Ovary (tissue), 10 donors: ENCODE measurements at places on chromosomes 11 and 22. TPM values are rescaled to one million over a fixed set of nuclear protein-coding genes. Genes with fewer than 3 reads are reported as not detected.
A peak's percentile ranks its signal among the peaks of the same experiment; 100 is the strongest.

BRSK2 gene
- 0.68 TPM for total RNA-seq

PTGDR2 gene
- total RNA-seq: not detected

MOGAT2 gene
- 1.1 TPM for total RNA-seq

PNPLA5 gene
- total RNA-seq: not detected

PGA4 gene
- 0.45 TPM for total RNA-seq

DNA sequence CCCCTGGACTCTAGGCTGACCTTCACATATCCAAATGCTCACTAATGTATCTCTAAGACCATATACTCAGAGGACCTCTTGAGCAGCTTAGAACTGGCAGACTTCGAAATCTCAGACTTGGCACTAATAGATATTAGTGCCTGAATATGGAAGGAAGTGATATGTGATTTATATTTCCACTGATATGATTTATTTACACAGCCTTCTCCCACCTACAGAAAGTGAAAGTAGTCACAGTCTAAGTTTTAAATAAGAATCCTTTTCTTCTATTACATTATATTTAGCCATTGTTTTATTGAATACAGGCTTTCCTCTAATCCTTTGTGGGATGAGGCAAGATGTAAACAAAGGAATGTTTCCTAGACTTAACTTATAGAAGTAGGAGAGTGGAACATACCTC lies 6.7 kb upstream of the NAV2 start:
- H3K4me3 ChIP-seq: no peak overlapping the region
- peaks cover 5% of the 10 kb centered on the region for H3K4me1 ChIP-seq
- no peaks in the 10 kb centered on the region for H3K27me3 ChIP-seq
- DNase-seq: no peak

DNA sequence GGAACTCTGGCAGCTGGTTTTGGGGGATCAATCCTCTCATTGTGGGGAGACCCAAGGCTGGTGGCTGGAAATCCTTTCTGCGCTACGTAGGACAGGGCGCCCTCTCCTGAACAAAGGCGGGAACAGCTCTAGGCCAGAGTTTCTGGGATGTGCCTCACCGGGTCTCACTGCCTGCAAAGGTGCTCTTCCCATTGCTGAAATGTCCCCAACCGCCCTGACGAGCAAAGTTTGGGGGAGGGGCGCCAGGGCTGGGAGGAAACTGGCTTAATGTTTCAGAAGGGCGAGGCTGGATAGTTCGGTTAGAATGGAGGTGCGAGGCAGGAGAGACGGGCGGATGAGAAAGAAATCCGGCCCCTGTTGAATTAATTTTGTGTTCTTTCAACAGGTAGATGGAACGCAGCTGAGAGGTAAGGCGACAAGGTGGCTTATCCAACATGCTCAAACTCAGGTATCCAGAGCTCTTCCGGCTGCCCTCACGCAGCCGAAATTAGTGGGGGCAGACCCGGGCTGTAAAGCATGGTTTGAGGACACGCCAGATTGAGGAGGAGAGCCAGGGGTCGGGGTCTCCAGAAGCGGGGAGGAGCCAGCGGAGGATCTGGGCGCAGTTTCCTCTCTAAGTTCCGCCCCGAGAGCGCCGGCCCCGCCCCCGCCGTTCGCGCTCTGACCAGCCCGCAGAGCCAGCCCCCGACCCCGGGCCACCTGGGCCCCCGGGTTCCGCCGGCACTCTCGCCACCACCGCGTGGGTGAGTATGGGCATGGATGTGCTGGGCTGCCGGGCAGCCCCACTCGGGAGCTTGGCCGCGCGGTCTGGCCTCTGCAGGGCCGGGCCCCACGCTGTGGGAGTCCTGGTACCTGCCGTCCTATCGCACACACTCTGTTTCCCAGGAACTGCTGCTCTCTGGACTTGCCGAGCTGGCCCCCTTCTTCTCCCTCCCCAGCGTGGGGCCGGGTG lies at the start of gene PGAP2:
TSS of gene PGAP2 (plus strand) at position 652 of the 952 bp plus-strand sequence. CDS start 2,700 bp downstream, outside the sequence.
- no peaks in the 10 kb centered on the region for H3K36me3 ChIP-seq
- peak within 1 kb of the TSS; percentile 38 for H3K4me3 ChIP-seq
- no peak within 1 kb of the TSS for H3K27ac ChIP-seq
- H3K4me1 ChIP-seq: peaks cover 3% of the 10 kb centered on the region

DNA sequence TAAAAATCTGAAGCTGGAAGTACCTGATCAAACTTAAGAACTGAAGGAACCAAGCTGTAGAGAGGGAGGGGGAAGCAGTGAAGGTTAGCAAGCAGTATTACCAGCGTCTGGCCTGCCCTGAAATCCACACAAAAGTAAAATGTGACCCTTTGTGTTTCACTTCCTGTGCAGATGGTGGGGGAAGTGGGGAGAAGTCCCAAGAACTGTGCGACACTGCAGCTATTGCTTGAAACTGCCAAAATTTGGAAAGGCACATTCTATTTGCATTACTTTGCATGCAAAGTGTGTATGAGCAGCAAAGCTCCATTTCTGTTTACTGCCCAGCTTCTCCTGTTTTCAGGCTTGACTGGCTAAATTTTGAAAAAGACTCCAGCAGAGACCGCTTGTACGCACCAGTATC lies 72.1 kb upstream of the BMAL1 start:
- H3K36me3 ChIP-seq: no peaks in the 10 kb centered on the region
- no peak overlapping the region for H3K27ac ChIP-seq
- no peak for DNase-seq
- peaks cover 3% of the 10 kb centered on the region for H3K4me1 ChIP-seq

DNA sequence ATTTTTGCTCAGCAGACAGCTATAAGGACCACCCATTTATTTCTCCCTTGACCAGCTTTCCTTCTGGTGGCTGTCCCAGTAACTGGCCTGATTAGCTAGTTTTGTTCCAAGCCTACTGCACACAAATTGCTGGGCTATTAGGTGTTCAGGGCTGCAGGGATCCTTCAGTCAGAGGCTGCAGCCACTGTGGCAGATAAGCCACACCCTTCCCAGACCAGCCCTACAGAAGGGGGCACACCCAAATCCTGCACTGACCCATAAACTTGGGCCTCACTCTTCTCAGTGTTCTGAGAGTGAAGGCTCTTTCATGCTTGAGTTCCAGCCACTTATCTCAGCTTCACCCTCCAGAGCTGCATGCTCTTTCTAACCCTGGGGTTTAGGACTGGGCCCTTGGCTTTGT lies 200.0 kb downstream of the AASDHPPT start:
- no peaks in the 10 kb centered on the region for H3K27me3 ChIP-seq
- no peak for DNase-seq
- no peak overlapping the region for H3K4me3 ChIP-seq
- peaks cover 3% of the 10 kb centered on the region for H3K4me1 ChIP-seq

DNA sequence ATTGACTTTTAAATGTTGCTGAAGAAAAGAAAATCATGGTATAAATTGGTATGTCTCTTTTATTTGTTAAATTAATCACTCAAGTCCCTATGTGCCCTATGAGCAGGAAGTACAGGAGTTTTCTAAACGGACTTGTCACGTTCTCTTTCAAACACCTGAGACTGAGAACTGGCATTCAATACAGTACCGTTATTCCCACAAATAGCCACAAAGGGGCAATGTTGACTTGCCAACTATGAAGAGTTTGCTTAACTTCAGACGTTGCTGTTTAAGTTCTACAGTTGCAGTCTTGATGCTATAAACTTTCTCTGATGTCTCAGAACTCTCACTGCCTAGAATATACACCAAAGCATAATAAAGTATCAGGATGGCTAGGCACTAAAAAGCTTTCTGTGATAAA lies 7.6 kb downstream of the OR56A1 start:
- H3K4me3 ChIP-seq: no peak overlapping the region
- H3K4me1 ChIP-seq: no peaks in the 10 kb centered on the region
- no peaks in the 10 kb centered on the region for H3K36me3 ChIP-seq
- no peaks in the 10 kb centered on the region for H3K27me3 ChIP-seq
- H3K27ac ChIP-seq: no peak overlapping the region
- DNase-seq: no peak

DNA sequence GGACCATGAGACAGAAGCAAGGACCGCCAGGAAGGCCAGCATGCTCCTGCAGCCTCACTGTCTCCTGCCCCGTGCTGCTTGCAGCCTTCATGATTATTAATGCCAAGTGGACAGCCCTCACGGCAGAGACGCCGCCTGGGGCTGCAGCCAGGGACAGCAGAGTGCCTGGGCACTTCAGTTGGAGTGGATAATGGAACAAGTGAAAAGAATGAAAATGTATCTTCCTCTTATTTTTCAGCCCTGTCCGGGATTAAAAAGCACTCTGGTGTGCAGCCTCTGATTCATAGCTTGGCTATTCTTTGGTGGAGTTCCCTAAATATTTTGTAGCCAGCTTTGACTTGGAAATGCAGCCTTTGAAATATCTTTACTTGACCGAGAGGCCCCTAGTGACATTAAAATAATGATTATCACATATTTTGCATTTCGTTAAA lies 1404.2 kb downstream of the BRD1 start:
- no peaks in the 10 kb centered on the region for H3K36me3 ChIP-seq
- DNase-seq: peak; percentile 2
- H3K4me1 ChIP-seq: no peaks in the 10 kb centered on the region
- no peak overlapping the region for H3K4me3 ChIP-seq
- H3K27me3 ChIP-seq: no peaks in the 10 kb centered on the region

GRCh38 chr11:27427183-27427980 lies 45.2 kb downstream of the LGR4 start:
- no peak overlapping the region for H3K27ac ChIP-seq
- H3K4me1 ChIP-seq: peaks cover 12% of the 10 kb centered on the region
- DNase-seq: no peak
- H3K4me3 ChIP-seq: no peak overlapping the region
- H3K36me3 ChIP-seq: no peaks in the 10 kb centered on the region
- H3K27me3 ChIP-seq: no peaks in the 10 kb centered on the region

- no peak overlapping the region for H3K27ac ChIP-seq
- DNase-seq: peak; percentile 3
- H3K36me3 ChIP-seq: no peaks in the 10 kb centered on the region
- H3K27me3 ChIP-seq: no peaks in the 10 kb centered on the region
Observed at GRCh38 chr22:49307870-49308269, 519.8 kb downstream of the BRD1 start.

- H3K27me3 ChIP-seq: no peaks in the 10 kb centered on the region
- no peak overlapping the region for H3K4me3 ChIP-seq
- H3K27ac ChIP-seq: no peak overlapping the region
- H3K4me1 ChIP-seq: peaks cover 6% of the 10 kb centered on the region
Observed at GRCh38 chr22:37910890-37911672, 5.0 kb downstream of the MICALL1 start.

DNA sequence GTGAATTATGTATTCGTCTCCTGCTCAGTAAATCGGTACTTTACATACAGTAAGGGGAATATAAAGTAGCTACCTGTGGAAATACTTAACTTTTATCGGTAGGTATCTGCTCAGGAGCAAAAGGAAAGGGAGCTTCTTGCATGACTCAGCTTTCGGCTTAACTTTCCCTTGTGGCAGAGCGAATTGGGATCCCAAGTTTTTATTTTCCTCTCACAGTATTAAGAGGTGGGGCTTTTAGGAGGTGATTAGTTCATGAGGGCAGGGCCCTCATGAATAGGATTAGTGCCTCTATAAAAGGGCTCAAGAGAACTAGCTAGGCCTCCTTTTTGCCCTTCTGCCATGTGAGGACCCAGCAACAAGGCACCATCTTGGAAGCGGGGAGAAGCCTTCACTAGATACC lies 18.7 kb downstream of the RCN1 start:
- no peaks in the 10 kb centered on the region for H3K27me3 ChIP-seq
- no peak overlapping the region for H3K4me3 ChIP-seq
- H3K36me3 ChIP-seq: no peaks in the 10 kb centered on the region
- peaks cover 1% of the 10 kb centered on the region for H3K4me1 ChIP-seq
- no peak overlapping the region for H3K27ac ChIP-seq

- H3K4me1 ChIP-seq: peaks cover 6% of the 10 kb centered on the region
- H3K27me3 ChIP-seq: peaks cover 6% of the 10 kb centered on the region
- DNase-seq: no peak
Observed at GRCh38 chr11:57463671-57464538, 3.6 kb downstream of the RTN4RL2 start.

DNA sequence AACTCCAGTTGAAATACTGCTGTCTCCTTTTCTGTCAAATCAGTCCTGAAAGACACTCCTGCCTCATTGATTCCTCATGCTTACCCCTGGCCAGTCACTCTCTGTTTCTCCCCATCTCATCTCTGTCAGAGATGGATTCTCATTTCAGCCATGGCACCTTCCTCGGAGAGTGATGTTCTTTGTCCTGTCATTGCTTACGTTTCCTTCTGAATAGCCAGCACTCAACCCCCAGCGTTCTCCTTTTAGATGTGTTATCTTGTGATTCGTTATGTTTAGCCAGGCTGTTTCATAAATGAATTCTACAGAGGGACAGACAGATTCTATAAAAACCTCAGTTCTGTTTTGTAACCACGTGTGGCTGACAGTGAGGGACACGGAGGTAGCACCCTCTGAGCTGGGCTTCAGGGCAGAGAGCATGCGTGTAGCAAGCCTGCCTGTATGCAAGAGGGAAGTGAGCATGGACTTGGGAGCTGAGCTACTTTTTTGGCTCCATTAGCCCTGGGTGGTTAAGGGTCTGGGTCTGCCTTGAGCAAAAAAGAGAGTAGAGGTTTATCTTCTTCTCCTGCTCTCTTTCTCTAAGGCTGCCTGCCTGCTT lies 354.6 kb downstream of the DDX10 start:
- no peaks in the 10 kb centered on the region for H3K4me1 ChIP-seq
- H3K27me3 ChIP-seq: no peaks in the 10 kb centered on the region
- no peak overlapping the region for H3K27ac ChIP-seq
- no peak overlapping the region for H3K4me3 ChIP-seq
- no peak for DNase-seq
